ENCODE measurements at places on chromosomes 1 and 21.

DNA sequence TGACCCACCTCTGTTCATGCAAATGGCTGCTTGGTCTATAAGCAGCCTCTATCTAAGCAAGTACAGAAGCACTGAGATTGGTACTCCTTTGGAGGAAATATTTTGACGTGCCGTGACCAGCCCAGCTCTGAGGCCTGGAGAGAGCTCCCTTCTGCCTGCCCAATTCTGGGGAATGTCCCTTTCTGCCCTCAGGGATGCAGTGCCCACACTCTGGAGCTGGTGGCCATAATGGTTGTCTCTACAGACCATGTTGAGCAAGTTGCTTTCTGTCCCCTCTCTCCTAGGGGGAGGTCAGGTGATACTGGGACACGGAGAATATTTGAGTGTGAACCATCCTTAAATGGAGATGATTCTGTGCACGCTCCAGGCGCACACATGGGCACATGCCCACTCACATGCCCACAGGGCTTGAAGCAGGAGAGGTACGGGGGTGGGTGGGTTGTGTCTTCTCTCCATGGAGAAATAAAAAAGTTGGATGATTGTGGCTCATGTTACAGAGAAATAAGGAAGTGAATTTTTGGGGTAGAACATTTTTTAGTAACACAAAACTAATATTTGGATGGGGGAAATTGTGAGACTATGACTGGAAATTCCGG is 13.9 kb upstream of the ALPL start:
- no peak for DNase-seq

DNA sequence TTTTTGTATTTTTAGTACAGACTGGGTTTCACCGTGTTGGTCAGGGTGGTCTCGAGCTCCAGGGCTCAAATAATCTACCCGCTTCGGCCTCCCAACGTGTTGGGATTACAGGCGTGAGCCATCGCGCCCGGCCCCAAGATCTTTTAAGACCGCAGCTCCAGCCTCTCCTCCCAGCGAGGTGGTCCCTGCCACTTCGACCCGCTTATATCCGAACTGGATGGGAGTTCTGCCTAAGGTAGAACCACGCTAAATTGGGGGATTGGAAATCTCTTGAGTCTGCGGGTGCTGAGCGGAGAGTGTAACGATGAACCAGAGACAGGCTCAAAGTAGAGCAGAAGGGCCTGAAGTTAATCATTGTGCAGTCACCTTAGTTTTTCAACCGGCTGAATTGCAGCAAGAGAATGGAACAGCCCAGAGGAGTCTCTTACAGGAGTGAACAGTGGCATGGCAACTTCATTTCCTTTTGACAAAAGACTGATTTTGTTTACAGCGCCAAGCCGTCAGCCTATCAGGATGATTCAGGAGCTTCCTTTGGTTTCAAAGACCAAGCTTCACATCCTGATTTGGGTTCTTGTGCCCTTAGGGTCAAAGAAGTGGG is 726 bp upstream of the CYB5R1 start:
- no peak for DNase-seq

GRCh38 chr21:40723966-40724365 is 123.0 kb downstream of the DSCAM start:
- no peak for DNase-seq

GRCh38 chr1:234962340-234962989 is 166.2 kb downstream of the TOMM20 start:
- peak; percentile 61 for DNase-seq

GRCh38 chr1:36482724-36483388 is at the start of gene CSF3R:
Gene CSF3R (minus strand): TSS chr1:36482913. CDS start chr1:36479496, 3,417 bp downstream.
- DNase-seq = no peak

- DNase-seq = no peak
Observed at GRCh38 chr1:239858057-239858456, 233.6 kb upstream of the FMN2 start.

DNA sequence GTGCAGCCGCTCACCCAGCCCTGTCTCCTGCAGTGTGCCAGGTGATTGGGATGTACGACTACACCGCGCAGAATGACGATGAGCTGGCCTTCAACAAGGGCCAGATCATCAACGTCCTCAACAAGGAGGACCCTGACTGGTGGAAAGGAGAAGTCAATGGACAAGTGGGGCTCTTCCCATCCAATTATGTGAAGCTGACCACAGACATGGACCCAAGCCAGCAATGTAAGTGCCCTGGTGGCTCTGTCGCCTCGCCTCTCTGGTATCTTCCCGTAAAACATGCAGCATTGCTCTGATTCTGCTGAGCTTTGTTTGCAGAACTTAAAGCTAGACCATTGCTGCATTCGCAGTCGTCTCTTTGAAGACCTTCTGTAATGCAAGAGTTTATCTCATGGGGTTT is 79.2 kb downstream of the ATP5PO start:
- no peak for DNase-seq

GRCh38 chr21:39631842-39632562 is 19.3 kb downstream of the B3GALT5 start:
- no peak for DNase-seq

DNA sequence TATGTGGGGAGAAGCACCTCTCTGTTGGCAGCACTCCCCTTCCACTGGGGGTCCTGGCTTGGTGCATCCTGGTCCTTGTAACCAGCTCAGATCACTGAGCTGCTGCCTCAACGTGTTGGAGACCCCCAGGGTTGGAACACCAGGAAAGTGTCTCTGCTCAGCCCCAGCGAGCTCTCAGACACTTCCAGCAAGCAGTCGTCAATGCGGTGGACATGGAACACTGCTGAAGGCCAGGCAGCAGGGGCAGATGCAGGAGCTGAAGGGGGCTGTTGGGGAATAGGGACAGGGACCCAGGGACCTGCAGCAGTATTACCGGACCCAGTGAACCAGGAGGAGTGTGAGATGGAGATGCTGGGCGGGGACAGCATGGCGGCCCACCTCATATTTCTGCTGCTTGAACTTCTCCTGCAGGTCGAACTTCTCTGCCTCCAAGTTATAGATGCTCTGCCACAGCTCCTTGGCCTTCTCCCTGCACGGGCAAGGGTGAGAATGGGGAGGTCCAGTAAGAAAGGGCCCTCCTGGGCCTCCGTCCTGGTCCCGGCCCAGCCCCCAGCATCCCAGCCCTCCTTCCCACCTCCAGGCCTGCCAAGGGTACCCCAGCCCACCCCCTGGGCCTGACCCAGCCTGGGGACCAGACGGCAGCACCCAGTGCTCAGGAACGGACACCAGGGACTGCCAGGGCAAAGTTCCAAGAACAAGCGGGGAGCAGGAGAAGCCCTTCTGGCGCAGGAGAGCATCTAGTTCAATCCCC is 16.4 kb downstream of the TNNT2 start:
- no peak for DNase-seq

GRCh38 chr1:155086128-155086741 is 7.6 kb downstream of the EFNA3 start:
- DNase-seq = peak; percentile 65

GRCh38 chr21:36330904-36331303 is 10.9 kb downstream of the MORC3 start:
- DNase-seq = peak; percentile 60

DNA sequence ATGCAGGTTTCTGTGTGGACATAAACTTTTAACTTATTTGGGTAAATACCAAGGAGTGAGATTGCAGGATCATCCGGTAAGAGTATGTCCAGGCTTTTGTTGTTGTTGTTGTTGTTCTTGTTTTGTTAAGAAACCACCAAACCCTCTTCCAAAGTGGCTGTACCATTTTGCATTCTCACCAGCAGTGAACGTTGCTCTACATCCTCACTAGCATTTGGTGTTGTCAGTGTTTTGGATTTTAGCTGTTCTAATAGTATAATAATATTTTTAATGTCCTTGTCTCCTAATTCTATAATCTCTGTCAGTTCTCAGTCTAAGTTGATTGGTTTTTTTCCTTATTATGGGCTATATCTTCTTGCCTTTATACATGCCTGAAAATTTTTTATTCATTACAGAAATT is 37.8 kb downstream of the TENT5C start:
- no peak for DNase-seq
